Daoy (cell line): ENCODE measurements at places on chromosomes 7 and 10.
A peak's percentile ranks its signal among the peaks of the same experiment; 100 is the strongest.

DNA sequence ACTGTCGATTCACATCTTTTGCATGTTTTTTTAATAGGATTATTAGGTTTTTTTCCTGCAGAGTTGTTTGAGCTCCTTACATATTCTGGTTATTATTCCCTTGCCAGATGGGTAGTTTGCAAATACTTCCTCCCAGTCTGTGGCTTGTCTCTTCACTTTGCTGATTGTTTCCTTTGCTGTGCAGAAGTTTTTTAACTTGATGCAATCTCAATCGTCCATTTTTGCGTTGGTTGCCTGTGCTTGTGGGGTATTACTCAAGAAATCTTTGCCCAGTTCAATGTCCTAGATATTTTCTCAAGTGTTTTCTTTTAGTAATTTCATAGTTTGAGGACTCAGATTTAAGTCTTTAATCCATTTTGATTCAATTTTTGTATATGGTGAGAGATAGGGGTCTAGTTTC is 95.4 kb downstream of the TBXAS1 start:
- DNase-seq, result no peak

- no peak for DNase-seq
Measured at GRCh38 chr10:61406242-61406641, 46.9 kb downstream of the TMEM26 start.

- no peak for DNase-seq
Measured at GRCh38 chr7:28069807-28070206, 110.8 kb downstream of the JAZF1 start.

DNA sequence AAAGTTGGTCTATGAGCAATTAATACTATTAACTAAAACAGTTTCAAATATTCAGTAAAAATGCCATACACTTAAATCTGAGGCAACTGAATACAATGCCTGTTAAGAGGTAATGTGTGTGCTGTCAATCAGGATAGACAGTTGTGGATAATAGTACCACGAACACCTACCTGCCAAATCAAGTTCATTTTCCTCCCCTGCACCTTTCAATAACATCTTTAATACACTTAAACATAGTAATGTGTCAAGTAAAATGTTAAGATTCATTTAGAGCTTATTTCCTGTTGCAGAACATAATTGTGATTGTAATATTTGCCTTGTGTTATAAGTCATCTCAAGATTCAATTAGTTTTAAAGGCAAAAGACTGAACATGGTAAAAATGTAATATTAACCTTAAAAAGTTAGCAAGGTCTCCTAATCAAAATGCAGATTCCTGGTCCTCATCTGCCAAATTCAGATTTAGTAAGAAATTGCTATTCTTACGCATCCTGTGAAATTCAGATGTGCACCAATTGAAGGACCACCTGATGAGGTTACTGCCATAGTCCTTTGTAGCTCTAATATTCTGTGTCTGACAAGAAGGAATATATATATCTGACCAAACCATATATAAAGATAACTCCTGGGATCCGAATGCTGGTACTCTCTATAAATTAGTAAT is 37.1 kb downstream of the COL1A2 start:
- DNase-seq, result no peak

- no peak for DNase-seq
Measured at GRCh38 chr10:480928-481552, 208.4 kb downstream of the DIP2C start.

GRCh38 chr7:129776362-129776722 is 164.8 kb downstream of the NRF1 start:
- no peak for DNase-seq

- no peak for DNase-seq
Measured at GRCh38 chr10:30683496-30683895, 53.9 kb upstream of the LYZL2 start.

- no peak for DNase-seq
Measured at GRCh38 chr7:41448104-41448503, 254.8 kb downstream of the INHBA start.

- DNase-seq, result no peak
Measured at GRCh38 chr7:113775401-113775800, 143.4 kb downstream of the PPP1R3A start.

- no peak for DNase-seq
Measured at GRCh38 chr10:111856631-111857030, 326.9 kb downstream of the GPAM start.

- peak; percentile 46 for DNase-seq
Measured at GRCh38 chr10:62853710-62854109, 37.5 kb upstream of the EGR2 start.

DNA sequence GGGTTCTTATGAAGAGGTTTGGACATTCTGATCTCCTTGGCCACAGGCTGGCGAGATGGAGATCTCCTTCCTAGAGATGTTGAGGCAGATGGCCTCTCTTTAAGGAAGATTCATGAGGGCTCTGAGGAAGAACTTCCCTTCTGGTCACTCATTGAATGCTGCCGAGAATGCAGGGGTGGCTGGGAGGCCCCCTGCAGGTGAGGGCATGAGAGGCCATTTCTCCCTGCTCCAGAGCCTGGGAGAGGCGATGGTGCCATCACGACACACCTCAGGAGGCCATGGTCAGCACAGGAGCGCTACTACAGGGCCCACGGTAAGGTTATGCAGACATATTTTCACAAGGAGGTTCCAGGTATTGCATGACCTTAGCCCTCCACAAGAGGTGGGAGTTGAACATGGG is 40.2 kb downstream of the CXCL12 start:
- DNase-seq, result no peak

DNA sequence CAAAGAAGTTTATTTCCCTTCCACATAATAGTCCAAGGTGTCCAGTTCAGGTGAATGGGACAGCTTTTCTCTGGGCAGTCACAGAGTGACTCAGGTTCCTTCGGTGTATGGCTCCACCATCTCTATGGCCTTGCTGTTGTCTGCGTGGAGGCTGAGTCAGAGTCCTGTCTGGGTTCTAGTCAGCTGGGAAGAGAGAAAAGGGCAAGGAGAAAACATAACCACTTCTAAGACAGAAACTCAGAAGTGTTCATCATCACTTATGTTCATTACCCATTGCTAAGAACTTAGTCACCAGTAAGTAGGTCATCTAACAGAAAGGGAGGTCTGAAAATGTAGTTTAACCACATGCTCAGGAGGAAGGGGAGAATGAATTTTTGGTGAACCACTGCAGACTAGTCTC is 32.4 kb upstream of the CCDC7 start:
- DNase-seq, result peak; percentile 88
